ENCODE measurements at places on chromosomes 12 and 14.

- no peak for DNase-seq
These were observed 498.4 kb downstream of the RMST start for GRCh38 chr12:97960741-97961608.

DNA sequence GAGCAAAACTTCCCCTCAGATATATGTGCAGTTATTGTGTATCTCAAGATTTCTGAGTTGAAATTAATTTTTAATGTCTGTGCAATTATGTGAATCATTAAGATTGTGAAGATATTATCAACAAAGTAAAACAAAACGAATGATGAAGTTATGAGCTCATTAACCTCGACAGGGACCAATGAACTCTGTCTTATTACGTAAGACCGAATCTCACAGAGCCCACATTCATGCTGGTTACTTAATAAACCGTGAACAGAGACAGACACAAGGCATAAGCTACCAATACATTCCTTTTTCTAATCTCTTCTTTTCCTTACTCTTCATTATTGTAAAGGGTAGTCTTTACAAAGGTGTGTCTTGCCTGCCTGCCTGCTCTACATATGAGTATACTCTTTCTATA, 568.7 kb downstream of the RPS29 start:
- DNase-seq: no peak

DNA sequence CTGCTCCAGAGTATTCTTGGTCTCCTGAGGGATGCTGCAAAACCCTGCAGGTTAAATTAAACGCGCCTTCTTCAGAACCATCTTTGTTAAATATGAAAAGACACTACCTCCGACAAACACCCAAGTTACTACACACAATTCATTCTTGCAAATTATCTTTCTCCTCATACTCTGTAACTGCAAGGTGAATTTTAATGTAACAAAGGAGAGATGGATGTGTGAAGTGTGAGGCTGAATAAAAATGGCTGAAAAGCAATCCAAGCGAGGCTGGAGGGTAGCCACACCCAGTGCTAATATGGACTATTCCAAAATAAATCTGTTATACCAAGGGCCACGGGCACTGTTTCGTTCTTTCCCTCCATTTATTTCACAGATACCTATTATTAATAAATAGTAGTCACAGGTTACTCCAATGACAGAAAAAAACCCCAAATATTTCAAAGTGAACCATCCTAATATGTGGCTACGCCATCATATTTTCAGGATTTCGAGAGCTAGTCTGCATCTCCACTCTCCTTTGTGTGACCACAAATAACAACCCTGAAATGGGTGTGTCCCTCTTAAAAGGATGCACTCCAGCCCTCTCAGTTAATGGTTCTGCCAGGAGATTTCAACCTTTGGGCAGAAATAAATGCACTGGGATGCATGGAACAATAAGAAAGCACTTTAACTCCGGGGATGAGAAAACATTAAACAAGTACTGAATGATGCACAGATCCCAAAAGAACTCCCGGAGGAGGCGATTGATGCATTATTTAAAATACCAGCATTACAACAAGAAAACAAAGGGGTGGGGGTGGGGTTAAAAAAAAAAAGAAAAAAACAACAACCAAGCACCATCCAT, 53.1 kb upstream of the CCDC175 start:
- DNase-seq: no peak

- DNase-seq: no peak
These were observed 250.4 kb downstream of the TMTC2 start for GRCh38 chr12:82937151-82937550.

DNA sequence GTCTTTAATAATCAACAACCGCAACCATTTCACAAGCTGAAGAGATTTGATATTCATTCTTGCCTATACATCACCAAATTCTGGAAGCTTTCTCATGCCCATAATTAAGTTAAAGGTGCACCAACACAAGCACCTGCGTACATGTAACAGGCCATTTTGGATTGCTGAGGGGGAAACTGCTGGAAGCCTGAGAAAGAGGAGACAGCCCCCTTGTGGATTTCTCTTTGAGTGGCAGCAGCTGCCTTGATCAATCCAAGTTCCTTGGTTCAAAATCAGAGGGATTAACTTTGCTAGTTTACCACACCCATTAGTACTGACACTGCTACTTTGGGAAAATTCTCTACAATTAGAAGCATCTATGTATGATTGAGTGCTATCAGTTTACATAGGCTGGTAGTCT, 321.1 kb downstream of the NOVA1 start:
- DNase-seq: no peak

- DNase-seq: no peak
These were observed 983 bp downstream of the MYF6 start for GRCh38 chr12:80708259-80708974.

GRCh38 chr14:68585690-68586089, 207.2 kb downstream of the ZFP36L1 start:
- DNase-seq: peak; percentile 80

GRCh38 chr12:24075650-24076049, 126.2 kb upstream of the SOX5 start:
- DNase-seq: no peak

DNA sequence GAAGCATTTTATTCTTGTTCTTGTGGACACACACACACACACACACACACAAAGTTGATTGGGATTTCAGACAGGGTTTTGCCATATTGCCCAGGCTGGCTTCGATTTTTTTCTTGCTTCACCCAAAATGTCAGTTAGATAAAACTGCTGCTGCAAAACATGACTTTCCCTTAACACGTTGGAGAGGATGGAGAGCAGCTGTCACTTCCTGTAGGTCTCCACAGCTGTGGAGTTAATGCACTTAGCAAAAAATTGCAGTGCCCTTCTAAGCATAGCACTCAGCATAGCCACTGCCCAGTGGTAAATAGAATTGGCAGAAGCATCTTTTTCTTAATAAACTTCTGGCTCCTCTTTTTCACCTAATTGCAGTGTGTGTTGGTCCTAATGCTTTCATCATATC, 54.5 kb downstream of the PDZRN4 start:
- DNase-seq: no peak

DNA sequence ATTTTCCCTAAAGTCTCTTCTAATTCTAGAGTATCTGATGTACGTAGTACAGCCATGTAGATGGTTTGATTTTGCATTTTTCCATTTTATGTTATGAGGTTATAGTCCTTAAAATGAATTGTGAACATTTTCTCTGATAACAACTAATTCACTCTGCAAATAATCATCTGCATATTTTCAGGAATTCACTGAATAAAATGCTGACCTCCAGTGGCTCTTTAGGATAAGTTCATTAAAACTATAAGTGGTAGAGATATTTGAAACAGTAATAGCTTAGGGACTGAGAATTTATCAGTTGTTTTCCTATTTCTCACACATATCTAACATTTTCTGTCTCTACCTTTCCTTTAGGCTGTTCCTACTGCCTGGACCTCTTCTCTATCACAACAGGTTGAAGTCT, 4.4 kb downstream of the MSRB3 start:
- no peak for DNase-seq

DNA sequence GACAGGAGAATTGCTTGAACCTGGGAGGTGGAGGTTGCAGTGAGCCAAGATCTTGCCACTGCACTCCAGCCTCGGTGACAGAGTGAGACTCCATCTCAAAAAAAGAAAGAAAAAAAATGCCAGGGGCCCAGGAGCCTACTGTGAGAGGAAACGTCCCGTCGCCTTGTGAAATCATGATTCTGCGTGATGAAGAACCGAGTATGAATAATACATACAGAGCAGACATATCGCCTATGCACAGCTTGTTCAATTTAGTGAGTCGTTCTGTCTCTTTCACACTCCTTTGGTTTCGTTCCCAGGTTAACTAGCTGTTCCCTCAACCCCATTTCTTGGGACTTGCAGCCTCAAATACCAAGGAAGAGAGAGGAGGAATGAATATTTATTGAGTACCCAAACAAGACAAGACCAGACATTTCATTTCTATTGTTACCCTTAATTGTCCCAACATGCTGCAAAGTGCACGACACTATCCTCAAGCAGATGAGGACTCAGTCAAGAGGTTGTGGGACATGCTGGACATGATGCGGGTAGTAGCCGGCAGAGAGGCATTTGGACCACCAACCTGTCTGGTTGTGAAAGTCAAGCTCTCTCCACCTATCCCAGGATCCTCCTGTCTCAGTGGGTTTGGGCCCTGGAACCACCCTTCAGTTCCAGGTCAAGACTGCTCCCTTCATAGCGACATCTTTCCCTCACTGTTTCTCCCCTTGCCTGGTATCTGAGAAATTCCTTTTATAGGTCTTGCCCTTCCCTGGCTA, 8.6 kb upstream of the CD27 start:
- no peak for DNase-seq

- DNase-seq: peak; percentile 87
These were observed 16.4 kb upstream of the SP7 start for GRCh38 chr12:53352331-53353256.

- DNase-seq: no peak
These were observed 12.6 kb upstream of the LGALS3 start for GRCh38 chr14:55116246-55117030.

DNA sequence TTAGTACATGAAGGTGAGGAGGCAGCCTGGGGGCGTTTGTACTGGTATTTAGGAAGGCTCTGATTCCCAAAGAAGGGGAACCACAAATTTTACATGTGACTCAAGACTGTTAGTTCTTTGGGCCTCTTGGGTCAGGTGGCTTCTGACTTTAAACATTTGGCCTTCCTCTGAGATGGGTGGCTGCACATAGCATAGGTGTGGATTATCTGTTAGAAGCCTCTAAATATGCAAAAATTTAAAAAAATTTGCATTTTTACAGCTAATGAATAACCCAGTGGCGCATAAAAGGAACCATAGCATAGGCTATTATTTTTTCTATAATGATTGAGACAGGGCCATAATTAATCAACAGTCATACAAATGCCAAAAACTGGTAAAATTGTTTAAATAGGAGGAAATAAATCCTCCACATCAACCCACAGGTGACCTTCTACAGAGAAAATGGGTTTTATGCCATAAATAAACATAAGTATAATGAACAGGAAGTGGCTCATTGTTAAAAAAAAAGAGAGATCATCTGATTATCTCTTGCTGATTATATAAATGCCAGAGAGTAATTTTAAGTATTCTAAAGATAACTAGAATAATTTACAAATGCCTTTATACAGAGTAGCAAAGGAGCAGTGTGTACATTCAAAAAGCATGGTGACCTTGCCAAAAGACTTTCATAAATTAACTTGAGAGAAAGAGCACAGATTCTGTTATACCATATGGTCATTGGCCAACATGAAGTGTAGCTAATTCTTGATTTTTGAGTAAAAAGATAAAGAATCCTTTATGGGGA, 284.2 kb upstream of the ATP2B1 start:
- peak; percentile 33 for DNase-seq

DNA sequence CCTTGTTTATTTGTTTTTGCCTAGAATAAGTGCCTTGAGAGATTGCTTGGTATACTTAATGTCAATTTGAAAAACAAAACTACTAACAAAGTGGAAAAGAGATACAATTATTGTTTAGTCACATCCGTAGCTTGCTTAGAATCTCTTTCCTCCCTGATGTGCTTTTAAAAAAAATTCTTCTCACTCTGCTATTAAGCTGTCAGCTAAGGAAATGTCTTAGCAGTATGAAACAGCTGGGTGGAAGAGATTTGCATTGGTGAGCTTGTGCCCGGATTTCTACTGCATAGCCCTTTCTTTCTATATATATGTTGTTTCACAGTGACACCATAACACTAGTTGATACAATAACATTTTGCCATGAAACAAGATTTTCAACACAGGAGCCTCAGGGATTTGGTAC, 229.4 kb upstream of the RGS6 start:
- DNase-seq: no peak

- DNase-seq: peak; percentile 72
These were observed 95.9 kb downstream of the OTOGL start for GRCh38 chr12:80195074-80195726.

GRCh38 chr14:24429395-24430142, at the start of the genes CBLN3 and KHNYN:
CBLN3 (minus strand) TSS chr14:24429668; CDS start chr14:24429054, 614 bp downstream.
KHNYN (plus strand) TSS chr14:24429954; CDS start chr14:24430731, 777 bp downstream.
- DNase-seq: peak; percentile 94

DNA sequence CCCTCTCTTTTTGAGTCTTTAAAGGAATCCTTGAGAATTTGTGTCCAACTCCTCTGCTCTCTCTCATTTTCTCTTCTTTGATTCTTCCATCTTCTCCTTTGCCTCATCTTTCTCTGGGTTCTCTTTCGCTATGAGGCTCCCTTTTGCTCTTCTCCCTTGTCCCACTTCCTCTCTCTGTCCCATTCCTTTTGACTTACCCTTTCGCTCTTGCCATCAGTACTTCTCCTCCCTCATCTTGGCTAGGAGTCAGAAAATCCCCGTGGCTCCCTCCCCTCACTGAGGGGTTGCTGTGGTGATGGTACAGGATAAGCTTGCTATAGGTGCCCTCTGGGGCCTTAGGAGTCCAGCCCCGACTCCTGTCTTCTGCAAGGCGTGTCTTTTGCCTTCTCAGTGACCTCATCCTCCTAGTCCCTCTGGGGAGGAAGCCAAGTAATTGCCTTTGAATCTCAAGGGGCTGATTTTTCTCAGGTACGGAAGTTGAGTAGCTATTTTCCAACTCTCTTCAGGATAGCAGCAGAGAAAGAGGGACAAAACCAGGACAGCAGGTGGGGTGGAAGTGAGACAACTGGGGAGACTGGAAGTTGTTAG, 6.4 kb downstream of the PDE1B start:
- no peak for DNase-seq

DNA sequence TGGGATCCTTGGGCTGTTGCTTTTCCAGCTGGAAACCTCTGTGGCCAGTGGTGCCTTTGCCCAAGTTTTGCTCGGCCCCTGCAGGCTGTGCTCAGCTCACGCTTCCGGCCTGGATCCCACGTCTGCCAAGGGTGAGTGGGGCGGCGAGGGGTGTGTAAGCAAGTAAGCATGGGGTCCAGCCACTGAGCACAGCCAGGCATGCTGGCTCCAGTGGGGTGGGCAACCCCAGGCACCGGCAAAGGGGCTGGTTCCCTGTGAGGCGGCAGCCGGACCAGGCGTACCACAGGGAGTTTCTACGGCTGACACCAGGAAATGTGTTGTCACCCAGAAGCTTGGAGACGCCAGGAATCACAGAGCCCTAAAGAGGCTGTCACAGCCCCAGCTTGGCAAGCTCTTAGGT, 393.4 kb upstream of the CCDC196 start:
- no peak for DNase-seq

GRCh38 chr14:68486033-68486732, 306.7 kb downstream of the ZFP36L1 start:
- no peak for DNase-seq

DNA sequence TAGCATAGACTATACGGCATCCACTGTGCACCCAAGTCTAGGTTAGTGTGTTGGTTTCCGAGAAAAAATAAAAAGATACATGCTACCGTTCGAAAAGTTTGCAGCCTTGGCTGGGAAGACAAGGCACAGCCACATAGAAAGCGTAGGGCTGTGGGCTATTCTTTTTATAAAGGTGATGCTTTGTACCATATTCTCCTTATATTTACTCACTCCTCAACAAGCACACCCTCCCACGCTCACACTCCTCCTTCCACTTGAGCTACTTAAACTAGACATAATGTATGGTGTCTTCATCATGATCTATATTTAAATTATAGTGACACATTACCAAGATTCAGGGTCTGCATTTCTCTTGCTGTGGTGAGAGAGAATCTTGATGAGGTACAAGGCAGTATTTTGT, 1416.5 kb downstream of the AACS start:
- no peak for DNase-seq

GRCh38 chr14:96281486-96281885, 25.5 kb downstream of the BDKRB1 start:
- DNase-seq: no peak
